ENCODE measurements at places on chromosomes 2 and 18.

- no peak overlapping the region for H3K27ac ChIP-seq
- no peak overlapping the region for H3K4me3 ChIP-seq
- H3K4me1 ChIP-seq: no peaks in the 10 kb centered on the region
- H3K27me3 ChIP-seq: no peaks in the 10 kb centered on the region
- no peak for DNase-seq
Observed at GRCh38 chr2:28437149-28437835, 44.6 kb downstream of the FOSL2 start.

DNA sequence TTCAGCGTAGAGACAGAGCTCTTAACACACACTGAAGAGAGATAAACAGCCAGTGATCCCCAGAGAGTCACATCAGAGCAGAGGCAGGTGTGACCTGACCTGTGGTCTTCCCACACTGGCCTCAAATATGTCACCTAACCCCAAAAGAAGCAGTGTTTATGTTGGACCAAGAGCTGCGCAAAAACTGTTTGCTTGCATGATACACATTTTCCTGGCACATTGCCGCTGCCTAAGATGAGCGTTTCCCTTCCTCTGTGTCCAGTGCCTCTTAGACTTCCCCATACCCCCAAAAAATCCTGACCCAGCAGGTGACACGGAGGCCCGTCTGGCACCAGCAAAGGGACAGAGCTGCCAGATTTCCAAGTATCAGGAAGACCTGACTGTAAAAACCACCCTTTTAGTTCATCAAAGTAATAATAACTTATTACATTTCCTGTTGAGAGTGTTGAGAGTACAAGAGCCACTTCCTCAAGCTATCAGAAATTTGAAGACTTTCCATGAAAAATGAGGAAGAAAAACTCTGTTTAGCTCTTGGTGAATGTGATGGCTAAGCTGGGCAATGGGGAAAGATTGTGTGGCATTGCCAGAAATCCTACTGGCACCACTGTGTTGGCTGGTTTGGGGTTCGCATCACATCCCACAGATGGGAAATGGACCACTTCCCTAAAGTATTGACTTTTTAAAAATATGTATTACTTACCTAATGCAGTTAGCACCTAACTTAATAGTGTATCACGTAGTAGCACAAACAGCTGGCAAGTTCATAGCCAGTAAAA lies 6.7 kb downstream of the TNFRSF11A start:
- H3K36me3 ChIP-seq: no peaks in the 10 kb centered on the region
- H3K27me3 ChIP-seq: no peaks in the 10 kb centered on the region
- peak overlapping the region; percentile 91 for H3K27ac ChIP-seq
- H3K4me1 ChIP-seq: peaks cover 85% of the 10 kb centered on the region

DNA sequence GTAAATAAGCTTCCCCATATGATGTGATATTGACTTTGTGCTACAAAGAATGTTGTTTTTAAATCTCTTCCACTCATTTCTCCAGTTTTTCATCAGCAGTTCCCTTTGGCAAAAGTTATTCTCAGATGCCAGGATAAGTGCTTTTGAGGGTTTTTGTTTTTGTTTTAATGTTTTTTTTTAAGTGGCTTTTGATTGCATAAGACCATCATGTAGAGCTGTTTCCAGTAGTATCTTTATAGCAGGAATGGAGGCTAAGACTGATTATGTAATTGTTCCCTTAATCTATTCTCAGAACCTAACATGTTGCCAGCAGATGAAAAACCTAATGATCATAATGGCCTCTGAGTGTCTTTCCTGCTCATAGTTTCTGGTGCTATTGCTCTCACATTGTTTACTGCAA lies 77.9 kb downstream of the CABLES1 start:
- H3K27me3 ChIP-seq: no peaks in the 10 kb centered on the region
- no peaks in the 10 kb centered on the region for H3K4me1 ChIP-seq
- no peak for DNase-seq
- no peak overlapping the region for H3K27ac ChIP-seq
- H3K36me3 ChIP-seq: no peaks in the 10 kb centered on the region

GRCh38 chr2:134934641-134935040 lies 16.0 kb downstream of the CCNT2 start:
- no peak overlapping the region for H3K27ac ChIP-seq
- no peak for DNase-seq
- H3K36me3 ChIP-seq: peaks cover 15% of the 10 kb centered on the region

DNA sequence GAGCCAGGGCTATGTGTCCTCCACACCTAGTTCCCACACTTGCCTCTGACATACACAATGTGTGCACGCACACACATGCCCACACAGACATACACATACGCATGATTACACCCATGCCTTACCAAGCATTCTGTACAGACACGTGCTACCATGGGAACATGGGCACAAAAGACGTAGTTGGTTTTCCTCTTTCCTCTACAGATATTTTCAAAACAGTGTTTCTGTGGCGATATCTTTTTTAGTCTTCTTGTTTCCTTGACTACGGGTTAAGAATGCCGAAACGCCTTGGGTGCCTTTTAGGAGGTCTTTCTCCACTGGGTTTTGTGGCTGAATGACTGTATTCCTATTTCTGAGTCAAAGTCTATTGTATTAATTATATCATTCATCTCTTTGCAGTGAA lies 75.5 kb upstream of the SPTBN1 start:
- no peak for DNase-seq
- H3K27ac ChIP-seq: no peak overlapping the region
- peaks cover 6% of the 10 kb centered on the region for H3K27me3 ChIP-seq
- no peaks in the 10 kb centered on the region for H3K4me1 ChIP-seq
- H3K36me3 ChIP-seq: no peaks in the 10 kb centered on the region
- H3K4me3 ChIP-seq: no peak overlapping the region

DNA sequence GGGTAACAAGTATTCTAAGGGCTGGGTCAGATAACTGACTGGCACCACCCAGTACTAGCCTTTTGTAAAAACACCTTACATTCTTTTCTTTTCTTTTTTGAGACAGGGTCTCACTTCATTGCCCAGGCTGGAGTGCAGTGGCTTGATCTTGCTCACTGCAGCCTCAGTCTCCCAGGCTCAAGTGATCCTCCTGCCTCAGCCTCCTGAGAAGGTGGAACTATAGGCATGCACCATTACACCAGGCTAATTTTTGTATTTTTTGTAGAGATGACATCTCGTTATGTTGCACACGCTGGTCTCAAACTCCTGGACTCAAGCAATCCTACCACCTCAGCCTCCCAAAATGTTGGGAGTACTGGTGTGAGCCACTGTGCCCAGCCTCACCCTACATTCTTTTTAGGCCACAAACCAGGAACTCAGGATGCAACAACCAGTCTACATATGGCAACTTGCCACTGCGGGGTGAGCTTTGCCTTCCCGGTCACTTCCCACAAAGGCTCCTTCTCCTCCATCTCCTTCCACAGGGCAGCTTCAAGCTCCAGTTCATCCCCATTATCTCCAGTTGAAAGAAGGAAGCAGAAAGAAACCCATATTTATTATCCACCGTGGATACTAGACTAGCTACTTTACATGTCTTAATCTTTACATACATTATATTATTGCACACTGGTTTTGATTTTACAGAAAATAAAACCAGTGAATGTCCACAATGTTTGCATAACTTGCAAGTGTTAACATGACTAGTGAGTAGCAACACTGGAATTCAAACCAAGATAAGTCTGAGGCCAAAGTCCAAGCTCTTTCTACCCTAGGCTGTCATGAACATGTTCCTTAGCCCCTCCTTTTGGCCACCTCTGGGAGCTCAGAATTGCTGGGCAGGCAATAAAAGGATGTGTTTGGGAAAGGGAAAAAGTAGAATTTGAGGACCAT lies 23.7 kb upstream of the AP1S3 start:
- peaks cover 15% of the 10 kb centered on the region for H3K4me1 ChIP-seq
- peak; percentile 88 for DNase-seq
- no peaks in the 10 kb centered on the region for H3K27me3 ChIP-seq
- peak overlapping the region; percentile 61 for H3K27ac ChIP-seq
- no peak overlapping the region for H3K4me3 ChIP-seq

GRCh38 chr2:234272069-234272850 lies 221.8 kb downstream of the SPP2 start:
- no peak for DNase-seq
- H3K27ac ChIP-seq: peak overlapping the region; percentile 60
- no peaks in the 10 kb centered on the region for H3K27me3 ChIP-seq
- peaks cover 9% of the 10 kb centered on the region for H3K4me1 ChIP-seq
- H3K36me3 ChIP-seq: no peaks in the 10 kb centered on the region

- H3K4me1 ChIP-seq: no peaks in the 10 kb centered on the region
- H3K27ac ChIP-seq: no peak overlapping the region
- no peak overlapping the region for H3K4me3 ChIP-seq
- H3K27me3 ChIP-seq: no peaks in the 10 kb centered on the region
Observed at GRCh38 chr2:103327966-103328365, 566.1 kb downstream of the TMEM182 start.

GRCh38 chr2:23824777-23825212 lies 102.1 kb downstream of the ATAD2B start:
- H3K36me3 ChIP-seq: no peaks in the 10 kb centered on the region
- no peak overlapping the region for H3K27ac ChIP-seq
- no peak overlapping the region for H3K4me3 ChIP-seq
- peak; percentile 48 for DNase-seq
- no peaks in the 10 kb centered on the region for H3K4me1 ChIP-seq

GRCh38 chr2:191127235-191127634 lies 23.6 kb downstream of the STAT4 start:
- H3K27me3 ChIP-seq: no peaks in the 10 kb centered on the region
- no peaks in the 10 kb centered on the region for H3K4me1 ChIP-seq
- H3K4me3 ChIP-seq: no peak overlapping the region
- no peak for DNase-seq
- no peak overlapping the region for H3K27ac ChIP-seq

DNA sequence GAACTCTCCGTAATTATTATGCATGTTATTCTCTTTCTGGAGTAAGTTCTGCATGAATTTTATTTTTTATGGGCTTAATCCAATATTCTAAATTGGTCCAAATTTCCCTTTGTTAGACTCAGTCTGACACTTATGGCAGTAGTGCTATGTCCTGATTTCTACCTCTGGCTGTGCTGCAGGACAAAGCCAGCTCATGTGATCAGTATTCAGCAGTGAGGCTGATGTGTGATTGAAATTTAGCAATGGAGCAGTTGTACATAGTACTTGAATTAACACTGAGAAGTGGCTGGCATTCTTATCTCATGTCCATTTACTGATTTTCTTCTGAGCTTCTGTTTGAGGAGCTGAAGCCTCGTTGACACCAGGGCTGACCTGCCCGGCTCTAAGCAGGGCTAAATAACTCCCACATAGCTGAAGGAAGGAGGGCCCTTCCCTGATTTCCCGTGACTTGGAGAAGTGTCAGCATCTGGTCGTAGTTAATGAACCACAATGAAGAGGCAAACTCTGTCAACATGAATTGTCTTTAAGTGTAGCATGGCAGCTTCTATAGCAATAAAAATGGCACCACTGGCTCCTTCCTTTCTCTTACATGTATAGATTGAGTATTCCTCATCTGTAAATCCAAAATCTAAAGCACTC lies 159.0 kb upstream of the RASGRP3 start:
- DNase-seq: no peak
- H3K4me3 ChIP-seq: no peak overlapping the region
- H3K27me3 ChIP-seq: no peaks in the 10 kb centered on the region
- H3K36me3 ChIP-seq: no peaks in the 10 kb centered on the region

DNA sequence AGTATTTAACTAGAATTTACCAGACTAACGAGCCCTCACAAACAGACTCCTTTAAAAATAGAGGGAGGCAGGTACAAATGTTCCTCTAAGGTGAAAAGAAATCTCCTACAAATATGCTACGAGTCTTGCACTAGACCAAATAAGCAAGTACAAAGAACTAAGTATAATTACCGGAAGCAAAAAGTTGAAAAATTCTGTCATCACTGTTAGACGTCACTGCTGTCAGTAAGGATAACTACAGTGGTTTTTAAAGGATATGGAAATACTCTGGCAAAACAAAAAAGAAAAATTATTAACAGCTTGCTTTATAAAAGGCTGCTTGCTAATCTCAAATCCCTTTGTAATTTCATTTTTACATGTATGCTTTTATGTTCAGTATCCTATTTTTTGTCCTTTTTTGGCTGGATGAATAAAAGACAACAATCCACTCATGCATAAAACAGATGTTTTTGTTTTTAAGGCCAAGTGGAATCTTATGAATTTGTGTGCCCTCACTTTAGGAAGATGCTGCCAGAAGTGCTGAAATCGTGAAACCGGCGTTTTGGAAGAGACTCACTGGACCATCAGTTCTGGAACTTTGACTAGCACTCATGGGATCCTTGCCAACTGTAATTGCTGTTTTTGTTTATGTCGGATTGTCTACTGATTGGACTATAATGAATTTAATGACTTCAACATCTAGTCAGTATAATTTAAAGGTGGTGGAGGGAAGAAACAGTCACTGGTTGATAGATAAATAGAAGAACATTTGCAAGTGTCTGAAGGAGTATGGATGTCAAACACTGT lies 6.7 kb downstream of the ZNF521 start:
- H3K27me3 ChIP-seq: peaks cover 4% of the 10 kb centered on the region
- DNase-seq: no peak
- no peaks in the 10 kb centered on the region for H3K36me3 ChIP-seq
- H3K27ac ChIP-seq: no peak overlapping the region
- no peak overlapping the region for H3K4me3 ChIP-seq

- no peaks in the 10 kb centered on the region for H3K36me3 ChIP-seq
- no peaks in the 10 kb centered on the region for H3K27me3 ChIP-seq
- no peaks in the 10 kb centered on the region for H3K4me1 ChIP-seq
- no peak overlapping the region for H3K4me3 ChIP-seq
Observed at GRCh38 chr18:27312853-27313252, 127.7 kb upstream of the CHST9 start.

GRCh38 chr18:70576276-70577022 lies 287.6 kb downstream of the SOCS6 start:
- no peak overlapping the region for H3K27ac ChIP-seq
- no peak for DNase-seq
- H3K36me3 ChIP-seq: no peaks in the 10 kb centered on the region
- H3K4me1 ChIP-seq: no peaks in the 10 kb centered on the region

GRCh38 chr18:56315363-56315762 lies 323.0 kb downstream of the TXNL1 start:
- H3K4me3 ChIP-seq: no peak overlapping the region
- no peak for DNase-seq
- H3K27me3 ChIP-seq: no peaks in the 10 kb centered on the region
- H3K4me1 ChIP-seq: no peaks in the 10 kb centered on the region

DNA sequence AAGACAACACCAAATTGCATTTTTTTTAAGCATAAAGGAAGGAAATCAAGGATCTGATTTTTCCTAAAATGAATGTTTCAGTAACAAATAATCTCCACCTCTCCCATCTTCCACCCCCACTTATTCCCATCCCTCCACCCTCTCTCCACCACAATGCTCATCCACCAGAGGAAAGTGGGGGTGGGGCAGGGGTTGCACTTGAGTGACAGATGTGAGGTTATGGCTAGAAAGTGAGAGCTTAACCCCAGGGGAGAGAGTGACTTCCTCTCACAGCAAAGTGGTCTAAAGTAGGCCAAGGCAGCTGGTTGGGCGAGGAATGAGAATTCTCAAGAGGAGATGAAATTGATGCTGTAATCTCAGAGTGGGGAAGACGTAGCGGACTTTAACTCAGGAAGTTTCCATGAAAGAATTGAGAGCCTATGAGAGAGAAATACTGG lies 104.7 kb downstream of the HNRNPLL start:
- no peak overlapping the region for H3K27ac ChIP-seq
- H3K4me3 ChIP-seq: no peak overlapping the region

Data from Panc1 (cell line).